ENCODE measurements at places on chromosomes 16 and 17.

- no peak for DNase-seq
These were observed 65.0 kb downstream of the CCDC182 start for GRCh38 chr17:57679906-57680695.

DNA sequence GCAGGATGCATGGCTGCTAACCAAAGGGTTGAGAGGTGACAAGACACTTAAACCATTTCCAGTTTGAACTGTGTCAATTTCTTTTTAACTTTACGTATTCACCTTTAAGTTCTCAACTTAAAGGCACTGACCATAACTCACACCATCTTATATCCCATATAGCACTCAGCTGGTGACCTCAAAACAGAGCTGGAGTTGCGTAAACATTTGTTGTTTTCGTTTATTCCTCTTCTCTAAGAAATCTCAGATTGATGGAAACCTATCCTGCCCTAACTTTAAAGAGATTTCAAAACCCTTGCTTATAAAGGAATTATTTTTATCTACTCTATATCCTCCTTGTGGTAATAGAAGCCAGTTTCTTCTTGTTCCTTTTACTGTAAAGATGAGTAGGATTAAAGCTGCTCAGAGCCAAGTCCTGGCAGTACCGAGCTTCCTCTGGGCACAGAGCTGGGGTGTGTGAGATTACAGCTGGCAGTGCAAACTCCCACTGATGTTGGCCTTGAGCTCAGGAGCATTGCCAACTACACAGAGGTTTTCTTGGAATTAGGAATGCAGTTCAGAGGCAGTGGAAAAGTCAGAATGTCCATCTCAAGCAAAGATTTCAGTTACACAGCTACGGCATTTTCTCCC lies 1.3 kb downstream of the KCTD2 start:
- DNase-seq, result no peak

GRCh38 chr17:42849451-42850181 lies 1.4 kb upstream of the AOC3 start:
- no peak for DNase-seq

- DNase-seq, result no peak
These were observed 1.8 kb upstream of the MYBBP1A start for GRCh38 chr17:4556996-4557395.

DNA sequence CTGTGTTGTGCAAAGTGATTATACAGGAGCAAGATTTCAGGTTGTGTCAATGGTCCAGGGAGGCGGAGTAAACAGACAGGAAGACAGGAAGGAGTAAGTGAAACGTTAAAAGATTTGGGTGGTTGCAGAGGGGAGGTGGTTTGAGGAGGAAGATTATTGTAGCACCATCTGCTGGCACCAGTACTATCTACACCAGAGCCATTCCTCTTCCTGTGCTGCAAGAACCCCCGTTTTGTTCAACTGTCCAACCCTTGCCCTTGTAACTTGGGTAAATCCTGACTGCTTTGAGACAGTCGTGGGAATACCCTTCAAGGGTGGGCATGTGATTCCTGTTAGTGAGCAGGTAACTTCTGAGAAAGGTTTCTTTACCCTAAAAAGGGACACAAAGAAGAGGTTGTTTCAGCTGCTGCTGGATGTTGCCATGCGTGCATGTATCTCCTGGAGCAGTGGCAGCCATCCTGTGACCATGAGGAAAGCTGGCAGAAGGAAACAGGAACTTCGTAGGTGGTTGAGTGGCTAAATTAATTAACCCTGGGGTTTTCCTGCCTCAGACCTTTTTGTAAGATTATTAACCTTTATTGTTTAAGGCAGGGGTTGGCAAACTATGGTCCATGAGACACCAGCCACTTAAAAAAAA lies 124.1 kb downstream of the PRKCA start:
- no peak for DNase-seq

GRCh38 chr17:5896215-5896614 lies 174.0 kb upstream of the WSCD1 start:
- no peak for DNase-seq

DNA sequence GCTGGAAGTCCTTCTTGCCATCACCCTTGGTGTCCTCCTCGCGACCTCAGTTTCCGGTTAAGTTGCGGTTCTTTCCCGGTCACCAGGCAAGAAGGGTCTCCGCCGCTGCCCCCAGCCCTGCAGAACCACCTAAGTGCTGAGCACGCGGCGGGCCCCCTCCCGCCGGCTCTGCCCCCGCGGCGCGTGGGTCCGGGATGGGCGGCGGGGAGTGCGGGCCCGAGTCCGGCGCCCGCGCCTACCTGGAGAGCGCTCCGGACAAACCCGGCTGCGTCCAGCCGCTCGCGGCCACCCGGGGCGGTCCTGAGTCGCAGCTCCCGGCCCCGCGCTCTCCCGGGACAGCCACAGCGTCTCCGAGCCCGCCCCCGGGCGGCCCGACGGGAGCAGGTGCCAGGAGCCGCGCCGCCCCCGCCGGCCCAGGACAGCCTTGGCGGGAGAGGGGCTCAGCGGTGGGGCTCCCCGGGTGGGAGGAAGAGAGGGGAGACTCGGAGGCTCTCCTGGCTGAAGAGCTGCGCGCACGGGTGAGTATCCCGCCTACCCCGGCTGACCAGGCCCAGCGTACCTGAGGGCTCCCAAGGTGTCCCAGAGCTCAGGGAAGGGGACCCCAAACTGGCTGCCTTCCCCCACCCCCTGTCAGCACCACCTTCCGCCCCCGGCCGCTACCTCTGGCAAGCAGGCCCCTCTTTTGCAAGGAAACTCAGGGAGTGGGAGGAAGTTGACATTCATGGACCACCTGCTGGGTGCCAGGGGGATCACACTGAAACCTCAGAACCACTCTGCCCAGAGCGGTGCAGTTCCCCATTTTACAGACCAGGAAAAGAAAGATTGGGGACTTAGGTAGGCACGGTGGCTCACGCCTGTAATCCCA lies 22.2 kb upstream of the C17orf113 start:
- peak; percentile 46 for DNase-seq

DNA sequence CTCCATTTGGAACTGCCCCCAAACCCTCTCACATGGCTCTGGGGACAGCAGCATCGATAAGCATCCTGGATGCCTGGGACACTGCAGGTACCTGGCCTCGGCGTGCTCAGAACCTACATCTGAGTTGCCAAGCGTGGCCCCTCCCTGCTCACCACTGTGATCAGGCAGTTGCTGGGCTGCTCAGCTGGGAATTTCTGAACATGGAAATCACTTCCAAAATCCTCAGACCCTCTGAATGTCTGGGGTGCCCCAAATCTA lies 6.3 kb downstream of the CDH5 start:
- no peak for DNase-seq

DNA sequence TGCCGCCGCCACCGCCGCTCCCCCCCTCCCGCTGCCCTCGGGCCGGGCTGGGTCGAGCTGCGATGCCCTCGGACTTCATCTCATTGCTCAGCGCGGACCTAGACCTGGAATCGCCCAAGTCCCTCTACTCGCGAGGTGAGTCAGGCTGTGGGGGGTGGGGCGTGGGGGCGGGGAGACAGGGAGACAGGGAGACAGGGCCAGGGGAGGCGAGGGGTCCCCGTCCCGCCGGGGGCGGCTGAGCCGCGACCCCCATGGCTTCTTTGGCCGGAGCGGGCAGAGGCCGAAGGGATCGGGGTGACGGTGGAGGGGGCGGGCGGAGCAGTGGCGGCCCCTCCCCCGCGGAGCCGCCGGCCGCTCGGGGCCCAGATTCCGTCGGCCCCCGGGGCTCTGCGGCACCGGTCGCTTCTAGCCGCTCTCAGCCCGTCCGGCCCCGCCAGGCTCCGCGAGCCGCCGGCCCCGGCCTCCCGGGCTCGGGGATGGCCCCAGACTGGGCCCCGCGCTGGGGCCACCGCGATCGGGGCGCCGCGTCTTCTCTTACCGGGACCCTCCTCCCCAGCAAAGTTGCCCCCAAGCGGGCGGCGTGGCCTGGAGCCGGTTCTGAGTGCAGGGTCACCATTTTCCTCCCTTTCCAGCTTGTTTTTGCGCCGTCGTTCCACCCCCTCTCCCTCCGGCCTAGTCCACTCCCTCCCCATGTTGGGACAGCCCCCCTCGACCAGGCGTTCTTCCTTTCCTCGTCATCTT lies 644 bp downstream of the NFAT5 start:
- peak; percentile 37 for DNase-seq

- no peak for DNase-seq
These were observed 651 bp downstream of the SHMT1 start for GRCh38 chr17:18362698-18363100.

DNA sequence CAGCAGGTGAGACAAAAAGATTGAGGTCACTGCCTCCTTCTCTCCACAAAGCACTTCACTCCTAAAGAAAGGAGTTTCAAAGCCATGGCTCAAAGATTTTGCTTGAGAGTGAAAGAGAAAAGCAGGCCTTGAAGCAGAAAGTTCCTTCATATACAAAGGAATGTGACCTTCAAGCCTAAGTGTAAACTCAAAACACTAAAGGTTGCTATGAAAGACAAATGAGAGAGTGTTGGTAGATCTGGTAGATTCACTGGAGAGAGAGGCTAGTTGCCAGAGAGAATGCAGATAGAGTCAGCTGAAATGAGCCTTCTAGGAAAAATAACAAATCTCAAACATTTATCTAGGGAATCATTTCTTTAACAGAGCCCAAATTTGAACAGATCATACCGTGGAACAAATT lies 305.2 kb downstream of the CDH8 start:
- DNase-seq, result no peak

- no peak for DNase-seq
These were observed 351.9 kb downstream of the SEC14L1 start for GRCh38 chr17:77492446-77493237.

DNA sequence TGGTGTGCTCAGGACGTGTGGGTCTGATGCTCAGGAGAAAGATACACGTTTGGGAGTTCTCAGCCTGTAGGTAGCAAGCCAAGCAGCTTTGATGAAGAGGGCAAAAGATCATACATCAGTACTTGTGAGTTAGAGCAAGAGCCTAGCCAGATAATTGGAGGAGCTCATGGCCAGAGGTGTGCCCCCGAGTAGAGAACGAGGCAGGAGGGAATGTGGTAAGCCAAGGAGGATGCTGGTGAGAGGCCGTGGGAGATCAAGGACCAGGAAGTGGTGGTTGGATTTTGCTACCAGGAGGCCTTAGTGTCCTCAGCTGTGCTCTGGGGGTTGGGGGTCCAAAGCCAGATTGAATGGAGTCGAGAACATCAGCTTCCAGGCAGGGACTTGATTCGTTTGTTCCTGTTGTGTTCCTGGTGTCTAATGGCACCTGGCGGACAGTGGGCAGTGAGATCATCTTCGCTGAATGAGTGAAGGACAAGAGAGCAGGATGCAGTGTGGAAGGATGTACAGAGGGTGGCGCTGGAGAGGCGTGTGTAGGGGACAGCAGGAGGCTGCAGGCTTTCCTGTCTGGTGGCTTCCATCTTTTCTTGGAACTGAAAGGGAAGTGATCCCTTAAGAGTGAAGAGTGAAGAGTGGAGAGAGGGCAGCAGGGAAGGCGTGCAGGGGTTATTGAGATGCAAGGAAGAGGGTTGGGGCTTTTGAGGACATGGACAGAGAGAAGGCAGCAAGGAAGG lies 11.6 kb downstream of the FBXL19 start:
- no peak for DNase-seq

- DNase-seq, result no peak
These were observed 7.3 kb downstream of the CSF3 start for GRCh38 chr17:40022497-40022896.

DNA sequence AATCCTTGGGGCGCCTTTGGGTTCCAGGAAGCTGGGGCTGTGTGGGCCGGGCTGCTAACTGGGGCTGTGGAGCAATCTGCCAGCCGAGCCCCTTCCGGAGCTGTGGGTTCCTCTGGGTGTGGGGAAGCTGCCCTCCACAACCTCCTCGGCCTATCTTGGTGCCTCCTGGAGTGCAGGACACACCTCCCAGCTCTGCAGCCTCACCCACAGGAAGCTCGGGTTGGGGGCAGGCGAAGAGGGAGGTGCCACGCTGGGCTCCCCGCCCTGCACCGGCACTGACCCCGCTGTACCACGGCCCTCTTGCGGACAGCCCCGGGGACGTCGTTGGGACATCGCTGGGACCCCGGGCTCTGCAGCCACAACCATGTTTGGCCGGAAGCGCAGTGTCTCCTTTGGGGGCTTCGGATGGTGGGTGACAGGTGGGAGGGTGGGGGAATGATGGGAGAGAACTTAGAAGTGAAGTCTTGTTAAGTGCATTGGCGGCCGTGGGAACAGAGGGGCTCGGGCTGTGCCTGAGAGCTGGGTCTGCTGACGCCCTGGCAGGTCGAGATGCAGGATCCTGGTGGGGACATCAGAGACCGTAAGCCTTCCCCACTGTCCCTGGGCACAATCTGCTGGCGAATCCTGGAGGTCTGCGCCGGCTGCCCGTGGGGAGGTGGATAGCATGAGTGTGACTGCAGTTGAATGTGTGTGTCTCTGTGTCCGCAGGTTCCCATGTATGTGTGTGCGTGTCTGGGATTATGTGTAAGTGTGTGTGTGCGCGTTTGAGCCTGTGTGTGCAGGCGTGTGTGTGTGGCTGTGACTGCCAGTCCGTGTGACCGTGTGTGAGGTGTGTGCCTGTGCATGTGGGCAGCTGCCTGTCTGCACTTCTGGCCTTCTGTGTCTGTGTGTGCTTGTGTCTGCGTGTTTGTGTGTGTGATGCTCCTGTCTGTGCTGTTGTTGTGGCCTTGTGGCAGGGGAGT lies at the start of gene RAP1GAP2:
Gene RAP1GAP2, plus strand, starts transcription at position 275 of the 962 bp plus-strand sequence. Its CDS starts 90 bp downstream, at position 365.
- no peak for DNase-seq

GRCh38 chr17:69763503-69763902 lies 311.5 kb upstream of the KCNJ16 start:
- no peak for DNase-seq

- no peak for DNase-seq
These were observed 82.3 kb downstream of the NT5M start for GRCh38 chr17:17385491-17385890.

DNA sequence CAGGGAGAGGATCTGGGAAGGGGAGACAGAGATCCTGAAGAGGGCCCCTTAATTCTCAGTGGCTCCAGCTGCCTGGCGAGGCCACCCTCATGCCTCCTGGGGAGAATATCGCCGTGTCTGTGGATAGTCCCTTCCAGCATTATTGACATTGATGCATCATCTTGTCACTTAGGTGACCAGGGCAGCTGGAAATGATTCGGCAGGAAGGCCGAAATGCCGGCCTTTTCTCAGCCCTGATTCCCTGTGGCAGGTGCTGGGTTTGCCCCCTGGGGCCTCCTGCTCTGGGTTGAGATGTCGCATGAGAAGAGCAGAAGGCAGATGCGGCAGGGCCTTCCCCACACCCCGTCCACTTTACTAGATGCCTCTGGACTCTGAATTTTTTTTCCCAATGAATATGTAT lies 89.5 kb downstream of the RAP1GAP2 start:
- DNase-seq, result no peak

- DNase-seq, result no peak
These were observed 33.2 kb downstream of the TUBD1 start for GRCh38 chr17:59859444-59860025.

DNA sequence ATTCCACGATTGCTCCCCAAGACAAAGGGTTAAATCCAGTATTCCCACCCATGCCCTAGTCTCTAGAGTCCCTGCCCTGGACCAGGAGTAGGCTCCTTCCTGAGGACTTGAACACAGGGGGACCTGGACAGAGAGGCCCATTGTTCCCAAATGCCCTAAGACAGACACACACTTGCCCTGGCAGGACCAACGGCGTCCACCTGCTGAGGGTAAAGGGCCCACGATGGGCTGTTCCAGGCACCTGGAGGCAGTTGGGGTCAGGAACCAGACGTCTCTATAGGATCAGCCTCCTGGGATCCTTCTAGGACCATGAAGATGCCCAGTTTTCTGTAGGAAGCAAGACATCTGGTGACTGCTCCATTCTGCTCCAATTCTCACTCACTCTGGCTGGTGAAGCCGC lies 39.3 kb downstream of the TNFRSF13B start:
- DNase-seq, result no peak
